Renal pelvis (tissue), 12 donors: ENCODE measurements at places on chromosomes 11 and 22. TPM values are rescaled to one million over a fixed set of nuclear protein-coding genes. Genes with fewer than 3 reads are reported as not detected.

The GDPD4 gene
- 1.4 TPM for polyA plus RNA-seq

DNA sequence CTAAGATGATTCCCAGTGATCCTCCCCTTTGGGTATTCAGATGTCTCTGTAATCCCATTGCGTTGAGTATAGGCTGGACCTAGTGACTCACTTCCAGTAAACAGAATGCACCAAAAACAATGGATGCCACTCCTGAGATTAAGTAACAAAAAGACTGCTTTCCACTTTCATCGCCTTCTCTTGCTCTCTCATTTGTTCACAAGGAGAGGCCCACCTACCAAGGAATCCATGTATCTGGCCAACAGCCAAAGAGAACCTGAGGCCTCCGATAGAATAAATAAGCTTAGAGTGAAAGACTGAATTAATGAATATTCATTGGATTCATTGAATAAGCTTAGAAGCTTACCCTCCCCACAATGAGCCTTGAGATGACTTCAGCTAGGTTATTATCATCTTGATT, 454.6 kb downstream of the KCNA4 start:
- no peak for DNase-seq

The PANX3 gene
- not detected for polyA plus RNA-seq

DNA sequence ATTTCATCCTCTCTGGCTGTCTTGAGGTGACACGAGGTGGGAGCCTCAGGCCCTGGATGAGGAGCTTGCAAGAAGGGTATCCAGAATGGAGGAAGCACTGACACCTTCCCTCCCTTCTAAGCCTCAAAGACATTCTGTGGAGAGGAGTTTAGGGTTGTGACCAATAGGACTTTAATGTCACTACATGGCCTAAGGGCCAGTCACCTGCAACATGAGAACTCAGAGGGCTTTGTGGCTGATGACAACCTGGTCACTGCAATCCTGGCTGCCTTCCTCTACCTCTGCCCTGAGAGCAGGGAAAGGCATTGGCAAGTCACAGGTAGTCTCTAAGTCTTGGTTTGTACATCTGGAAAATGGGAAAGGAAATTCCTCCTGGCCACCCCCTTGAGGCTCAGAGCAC, 33.7 kb downstream of the PISD start:
- DNase-seq: no peak
